CD4-positive, alpha-beta T cell treated with Interleukin-21 for 1 hour (primary cell): ENCODE measurements at places on chromosomes 4 and X.

- no peak for DNase-seq
Observed at GRCh38 chr4:62226082-62226481, 1026.0 kb downstream of the ADGRL3 start.

DNA sequence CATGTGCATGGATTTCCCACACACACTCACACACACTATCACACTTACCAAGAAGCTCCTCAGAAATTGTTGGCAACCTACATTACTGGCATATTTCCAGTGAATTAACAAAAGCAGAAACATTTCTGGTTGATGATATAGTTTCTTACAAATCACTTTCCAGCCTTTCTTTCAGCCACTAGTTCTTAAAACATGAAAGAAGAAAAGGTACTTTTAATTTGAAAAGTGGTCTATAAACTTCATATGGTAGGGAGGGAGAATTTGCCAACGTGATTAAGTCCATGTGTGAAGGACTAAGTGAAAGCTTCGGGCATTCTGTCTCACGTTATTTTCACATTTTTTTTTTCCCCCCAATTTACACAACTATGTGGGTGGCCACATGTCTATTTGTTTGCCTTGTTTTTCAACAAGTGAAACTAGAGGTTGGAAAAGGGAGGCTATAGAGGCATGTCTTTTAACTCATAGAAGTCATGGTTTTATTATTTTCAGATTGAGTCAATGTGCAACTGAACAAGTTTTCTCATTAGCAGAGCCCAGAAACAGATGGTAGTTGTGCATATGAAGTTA is 832.1 kb upstream of the INTU start:
- no peak for DNase-seq

GRCh38 chr4:182231080-182231479 is 12.1 kb upstream of the TENM3 start:
- DNase-seq = no peak

DNA sequence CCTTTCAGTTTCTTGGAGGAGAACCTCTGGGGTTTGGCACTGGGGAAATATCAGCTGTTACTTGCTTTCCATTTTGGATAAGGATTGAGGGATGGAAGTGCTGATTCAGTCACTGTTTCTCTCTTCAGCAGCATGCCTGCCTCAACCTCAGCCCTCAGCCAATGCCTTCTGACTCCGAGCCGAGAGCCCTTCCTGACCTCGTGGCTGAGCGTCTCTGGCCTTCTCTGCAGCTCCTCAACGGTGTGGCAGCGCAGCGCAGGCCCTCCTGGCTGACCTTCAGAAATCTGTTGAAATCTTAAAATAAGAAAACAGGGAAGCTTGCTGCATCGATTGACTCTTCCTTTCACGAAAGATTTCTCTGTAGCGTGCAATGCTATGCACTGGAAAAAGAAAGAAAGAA is 434.3 kb upstream of the FAT1 start:
- no peak for DNase-seq

DNA sequence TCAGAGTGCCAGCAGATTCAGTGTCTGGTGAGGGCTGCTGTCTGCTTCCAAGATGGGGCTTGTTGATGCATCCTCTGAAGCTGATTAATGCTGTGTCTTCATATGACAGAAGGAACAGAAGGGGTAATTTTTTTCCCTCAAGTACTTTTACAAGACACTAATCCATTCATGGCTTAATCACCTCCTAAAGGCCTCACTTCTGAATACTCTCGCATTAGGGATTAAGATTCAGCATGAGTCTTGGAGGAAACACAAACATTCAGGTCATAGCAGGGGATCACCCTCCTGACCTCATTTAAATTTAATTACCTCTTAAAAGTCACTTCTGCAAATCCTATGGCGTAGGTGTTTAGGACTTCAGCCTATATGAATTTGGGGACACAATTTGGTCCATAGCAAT is 1145.5 kb upstream of the PCDH10 start:
- DNase-seq = no peak

GRCh38 chr4:151418856-151419255 is 9.9 kb downstream of the FHIP1A start:
- no peak for DNase-seq

DNA sequence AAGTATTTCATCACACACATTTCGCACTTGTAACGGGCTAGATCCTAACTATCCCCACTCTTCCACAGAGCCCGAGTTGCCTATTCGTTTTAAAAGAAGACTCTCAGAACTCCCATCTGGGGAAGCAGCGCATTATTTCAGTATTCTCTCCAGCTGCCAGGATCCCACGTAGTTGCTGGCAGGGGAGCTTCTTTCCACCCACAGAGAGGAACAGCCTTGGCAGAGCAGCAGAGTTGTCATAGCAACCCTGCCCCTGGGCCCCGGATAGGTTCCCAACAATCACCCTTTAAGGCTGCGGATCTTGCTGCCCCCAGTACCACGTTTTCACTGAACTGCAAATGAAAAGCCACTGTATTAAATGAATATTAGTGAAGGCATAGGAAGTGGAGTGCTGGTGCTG is 106.7 kb downstream of the GPM6A start:
- DNase-seq = no peak

- no peak for DNase-seq
Observed at GRCh38 chr4:11548597-11549082, 119.9 kb upstream of the HS3ST1 start.

DNA sequence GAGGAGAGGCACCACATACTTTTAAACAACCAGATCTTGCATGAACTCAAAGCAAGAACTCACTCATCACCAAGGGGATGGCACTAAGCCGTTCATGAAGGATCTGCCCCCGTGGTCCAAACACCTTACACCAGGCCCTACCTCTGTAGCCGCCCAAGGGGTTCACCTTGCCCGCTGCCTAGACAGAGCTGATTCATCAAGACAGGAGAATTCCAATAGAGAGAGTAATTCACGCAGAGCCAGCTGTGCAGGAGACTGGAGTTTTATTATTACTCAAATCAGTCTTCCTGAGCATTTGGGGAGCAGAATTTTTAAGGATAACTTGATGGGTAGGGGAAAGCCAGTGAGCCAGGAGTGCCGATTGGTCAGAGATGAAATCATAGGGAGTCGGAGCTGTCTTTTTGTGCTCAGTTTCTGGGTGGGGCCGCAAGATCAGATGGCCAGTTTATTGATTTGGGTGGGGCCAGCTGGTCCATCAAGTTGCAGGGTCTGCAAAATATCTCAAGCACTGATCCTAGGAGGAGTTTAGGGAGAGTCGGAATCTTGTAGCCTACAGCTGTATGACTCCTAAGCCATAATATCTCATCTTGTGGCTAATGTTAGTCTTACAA is 364.7 kb downstream of the PCDH7 start:
- DNase-seq = no peak

DNA sequence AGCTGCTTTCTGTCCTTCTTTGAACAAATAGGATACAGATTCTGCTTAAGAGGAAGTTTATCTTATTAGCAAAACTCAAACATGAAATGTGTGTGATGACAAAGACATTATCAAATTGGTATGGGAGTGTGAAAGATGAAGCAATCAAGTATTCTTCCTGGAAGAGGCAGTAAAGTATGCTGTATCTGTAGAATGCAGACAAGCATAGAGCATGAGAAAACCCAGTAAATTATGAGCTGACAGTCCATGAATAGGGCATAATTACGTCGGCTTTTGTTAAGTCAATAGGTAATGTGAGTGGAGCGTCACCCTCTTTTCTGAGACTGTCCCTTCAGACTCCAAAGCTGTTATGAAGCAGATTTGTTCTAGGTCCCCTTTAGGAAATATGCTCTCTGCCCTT is 458.6 kb upstream of the NWD2 start:
- no peak for DNase-seq

DNA sequence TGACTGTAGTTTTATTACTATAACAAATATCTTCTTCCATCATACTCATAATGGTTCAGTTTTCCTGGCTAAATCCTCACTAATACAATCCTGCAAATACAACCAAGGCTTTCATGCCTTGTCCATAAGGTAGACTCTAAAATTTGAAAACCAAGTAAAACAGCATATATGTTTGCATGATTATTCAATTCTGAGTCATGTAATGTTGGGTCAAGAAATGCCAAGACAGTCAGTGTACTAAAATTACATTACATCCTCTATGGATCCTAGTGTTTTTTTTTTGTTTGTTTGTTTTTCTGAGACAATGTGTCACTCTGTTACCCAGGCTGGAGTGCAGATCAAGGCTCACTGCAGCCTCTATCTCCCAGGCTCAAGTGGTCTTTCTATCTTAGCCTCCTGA is 38.6 kb upstream of the TEX13D start:
- DNase-seq = no peak

- peak; percentile 82 for DNase-seq
Observed at GRCh38 chr4:89298788-89299152, 8.8 kb downstream of the GPRIN3 start.

DNA sequence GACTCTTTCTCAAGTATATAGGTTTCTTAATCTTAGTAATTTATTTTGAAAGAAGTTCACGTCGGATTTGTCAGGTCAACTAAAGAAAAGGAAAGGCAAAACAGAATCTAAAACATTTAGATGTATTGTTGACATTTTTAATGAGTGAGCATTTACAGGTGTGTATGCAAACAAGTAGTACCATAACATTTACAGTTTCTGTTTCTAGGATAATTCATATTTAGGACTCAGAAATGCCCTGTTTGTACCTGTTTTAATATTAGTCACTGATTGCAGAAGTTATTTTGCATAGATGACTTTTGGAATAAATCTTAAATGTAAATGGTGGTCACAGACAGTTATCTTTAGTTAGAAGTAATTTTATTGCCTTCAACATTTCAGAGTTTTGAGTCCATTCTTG is 151.3 kb upstream of the NUDT6 start:
- DNase-seq = no peak

GRCh38 chr4:63459329-63459728 is 949.9 kb downstream of the TECRL start:
- no peak for DNase-seq

GRCh38 chr4:52945326-52945898 is 83.3 kb downstream of the RASL11B start:
- DNase-seq = no peak

GRCh38 chr4:55762819-55763218 is 56.8 kb upstream of the EXOC1L start:
- no peak for DNase-seq

DNA sequence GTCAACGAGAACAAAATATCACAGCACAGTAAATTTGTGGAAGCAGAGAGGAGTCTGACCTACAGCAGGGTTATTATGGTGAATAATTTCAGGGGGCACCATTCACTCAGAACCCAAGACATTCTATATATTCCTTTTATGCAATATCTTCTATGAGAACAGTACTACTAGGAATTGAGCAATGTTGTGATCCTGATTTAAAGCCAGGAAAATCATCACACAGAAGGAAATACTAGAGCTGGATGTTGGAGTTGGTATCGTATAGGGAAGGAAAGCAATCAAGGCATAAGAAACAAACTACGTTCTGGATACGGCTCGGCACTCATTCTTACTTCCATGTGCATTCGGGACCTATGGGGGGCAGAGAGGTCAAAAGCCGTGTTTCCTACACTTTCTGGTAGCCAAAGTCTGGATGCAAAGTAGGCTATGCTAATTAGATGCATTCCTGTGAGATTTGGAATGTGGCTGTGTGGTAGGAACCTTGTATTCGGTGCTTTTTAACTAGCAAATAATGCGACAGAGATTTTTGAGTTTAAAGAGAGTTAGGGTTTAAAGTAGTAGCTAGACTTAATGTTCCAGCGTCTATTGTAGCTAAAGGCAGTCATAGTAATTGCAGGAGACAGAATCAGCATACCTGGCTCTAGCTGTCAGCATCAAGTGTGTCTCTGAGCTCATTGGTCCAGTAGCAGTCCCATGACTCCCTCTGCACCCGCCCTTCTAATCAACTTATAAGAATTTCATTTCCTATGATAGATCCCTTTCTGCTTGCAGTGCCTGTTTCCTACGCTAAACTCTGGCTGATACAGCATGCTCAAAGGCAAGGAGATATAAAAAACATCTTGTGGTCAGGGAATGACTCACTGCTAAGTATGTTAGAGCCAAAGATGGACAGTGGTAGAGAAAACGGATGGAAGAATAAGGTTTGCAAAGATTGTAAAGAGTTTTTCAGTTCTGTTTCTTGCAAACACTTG is 43.3 kb upstream of the PDGFC start:
- no peak for DNase-seq

GRCh38 chr4:161320377-161320776 is 843.4 kb downstream of the FSTL5 start:
- DNase-seq = no peak

DNA sequence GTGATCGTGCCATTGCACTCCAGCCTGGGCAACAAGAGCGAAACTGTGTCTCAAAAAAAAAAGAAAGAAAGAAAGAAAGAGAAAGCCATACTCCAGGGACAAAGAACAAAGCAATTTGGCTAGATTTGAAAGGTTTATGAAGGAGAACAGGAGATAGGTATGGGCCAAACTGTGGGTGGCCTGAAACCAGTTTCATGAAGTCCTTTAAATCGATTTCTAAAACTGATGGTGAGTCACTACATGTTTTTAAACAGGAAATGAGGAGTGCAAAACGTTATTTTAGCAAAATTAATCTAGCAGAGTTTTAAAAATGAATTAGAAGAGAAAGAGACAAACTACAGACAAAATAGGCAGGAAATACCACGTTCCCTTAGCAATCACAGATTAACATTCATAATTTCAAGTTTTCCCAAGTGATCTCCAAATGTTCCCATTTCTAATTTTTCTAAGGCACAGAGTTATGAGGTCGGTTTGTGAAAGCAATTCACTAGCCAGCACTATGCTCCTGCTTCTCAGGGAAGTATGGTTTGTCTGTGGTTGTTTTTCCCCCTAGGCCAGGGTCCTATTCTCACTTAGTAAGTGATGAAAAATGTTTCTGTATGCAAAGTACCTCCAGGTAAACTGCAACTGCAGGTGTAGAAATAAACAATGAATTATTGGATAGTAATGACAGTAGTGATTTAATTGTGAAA is 190.6 kb downstream of the PPP3CA start:
- DNase-seq = no peak

- DNase-seq = no peak
Observed at GRCh38 chr4:42281324-42282020, 115.8 kb upstream of the SHISA3 start.

DNA sequence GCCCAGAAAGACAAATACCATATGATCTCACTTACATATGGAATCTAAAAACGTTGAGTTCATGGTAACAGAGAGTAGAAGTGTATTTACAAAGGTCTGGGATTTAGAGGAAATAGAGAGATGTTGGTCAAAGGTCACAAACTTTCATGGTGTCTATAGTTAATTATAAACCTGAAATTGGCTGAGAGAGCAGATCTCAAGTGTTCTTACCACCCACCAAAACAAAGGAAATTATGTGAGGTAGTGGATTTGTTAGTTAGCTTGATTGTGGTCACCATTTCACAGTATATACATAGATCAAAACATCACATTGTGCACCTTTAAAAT is 186.8 kb downstream of the NWD2 start:
- DNase-seq = no peak
